ENCODE measurements at places on chromosomes 12 and 14. TPM values are rescaled to one million over a fixed set of nuclear protein-coding genes. Genes with fewer than 3 reads are reported as not detected.

GRCh38 chr14:33237115-33237740 lies 298.5 kb downstream of the NPAS3 start:
- DNase-seq, result no peak

GRCh38 chr12:49013428-49013827 lies 5.1 kb downstream of the PRKAG1 start:
- DNase-seq, result no peak

The PTGER2 gene
- 10.9 TPM for total RNA-seq

The ASIC1 gene
- total RNA-seq, result 0.71 TPM

Measured in mesenteric fat pad (tissue), 1 donor.